Cardiac muscle cell (in vitro differentiated cells and primary cell): ENCODE measurements at places on chromosomes 6 and 20. TPM values are rescaled to one million over a fixed set of nuclear protein-coding genes. Genes with fewer than 3 reads are reported as not detected.

DNA sequence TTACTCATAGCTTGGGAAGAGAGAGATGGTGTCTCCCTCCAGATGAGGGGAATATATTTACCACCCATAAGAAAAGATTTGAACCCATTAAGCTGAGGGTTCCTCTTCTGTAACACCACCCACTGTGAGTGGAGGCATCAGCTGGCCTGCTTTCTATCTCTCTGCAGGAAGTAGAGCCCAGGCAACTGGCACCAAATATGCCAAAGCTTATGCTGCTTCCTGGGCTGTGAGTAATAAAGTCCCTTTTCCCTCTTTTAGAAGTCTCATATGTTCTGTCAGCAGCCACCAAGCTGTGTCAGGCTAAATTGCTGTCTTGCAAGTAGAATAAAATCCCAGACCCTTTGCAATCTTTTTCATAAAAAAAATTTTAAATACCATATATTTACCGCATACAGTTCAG, 241.4 kb downstream of the LAMA2 start:
- no peak for DNase-seq
- no peak overlapping the region for H3K4me3 ChIP-seq
- no peaks in the 10 kb centered on the region for H3K4me1 ChIP-seq
- no peaks in the 10 kb centered on the region for H3K36me3 ChIP-seq
- no peaks in the 10 kb centered on the region for H3K27me3 ChIP-seq

DNA sequence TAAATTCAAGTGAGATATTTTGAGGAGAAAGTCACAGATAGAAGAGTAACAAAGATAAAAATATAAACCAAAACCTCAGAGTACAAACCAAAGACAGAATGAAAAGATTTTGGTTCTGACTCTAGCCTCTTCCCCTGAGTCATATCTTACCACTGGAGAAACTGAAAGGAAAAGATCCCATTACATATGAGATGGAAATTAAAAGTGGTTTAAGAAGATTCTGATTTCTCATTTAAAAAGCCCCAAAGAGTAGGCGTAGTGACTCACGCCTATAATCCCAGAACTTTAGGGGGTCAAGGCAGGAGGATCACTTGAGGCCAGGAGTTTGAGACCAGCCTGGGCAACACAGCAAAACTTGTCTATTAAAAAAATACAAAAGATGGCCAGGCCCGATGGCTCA, 30.6 kb downstream of the SPINT4 start:
- DNase-seq = no peak
- H3K36me3 ChIP-seq = no peaks in the 10 kb centered on the region
- H3K27ac ChIP-seq = no peak overlapping the region
- H3K4me1 ChIP-seq = no peaks in the 10 kb centered on the region

GRCh38 chr6:151869345-151869744, 61.9 kb downstream of the ESR1 start:
- H3K4me3 ChIP-seq = no peak overlapping the region
- no peak overlapping the region for H3K27ac ChIP-seq
- H3K4me1 ChIP-seq = no peaks in the 10 kb centered on the region
- no peaks in the 10 kb centered on the region for H3K27me3 ChIP-seq

DNA sequence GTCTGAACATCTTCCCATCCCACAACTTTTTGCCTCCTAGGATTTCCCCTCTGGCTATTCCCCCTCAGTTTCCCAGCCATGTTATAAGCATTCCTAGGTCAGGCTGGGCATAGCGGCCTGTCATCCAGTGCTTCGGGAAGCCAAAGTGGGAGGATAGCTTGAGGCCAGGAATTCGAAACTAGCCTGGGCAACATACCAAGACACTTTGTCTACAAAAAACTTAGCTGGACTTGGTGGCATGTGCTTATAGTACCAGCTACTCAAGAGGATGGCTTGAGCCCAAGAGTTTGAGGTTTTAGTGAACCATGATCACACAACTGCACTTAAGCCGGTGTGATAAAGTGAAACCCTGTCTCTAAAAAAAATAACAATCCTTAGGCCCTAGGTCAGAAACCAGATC, 447.4 kb downstream of the KIF16B start:
- H3K36me3 ChIP-seq = no peaks in the 10 kb centered on the region
- H3K4me3 ChIP-seq = no peak overlapping the region
- H3K27ac ChIP-seq = no peak overlapping the region

GRCh38 chr6:82484737-82485626, 121.4 kb downstream of the TPBG start:
- no peaks in the 10 kb centered on the region for H3K36me3 ChIP-seq
- no peak for DNase-seq
- H3K27me3 ChIP-seq = no peaks in the 10 kb centered on the region
- no peaks in the 10 kb centered on the region for H3K4me1 ChIP-seq
- H3K27ac ChIP-seq = no peak overlapping the region

- H3K27me3 ChIP-seq = no peaks in the 10 kb centered on the region
- H3K27ac ChIP-seq = no peak overlapping the region
- H3K36me3 ChIP-seq = no peaks in the 10 kb centered on the region
- H3K4me3 ChIP-seq = no peak overlapping the region
Observed at GRCh38 chr6:129621252-129621651, 88.7 kb downstream of the ARHGAP18 start.

DNA sequence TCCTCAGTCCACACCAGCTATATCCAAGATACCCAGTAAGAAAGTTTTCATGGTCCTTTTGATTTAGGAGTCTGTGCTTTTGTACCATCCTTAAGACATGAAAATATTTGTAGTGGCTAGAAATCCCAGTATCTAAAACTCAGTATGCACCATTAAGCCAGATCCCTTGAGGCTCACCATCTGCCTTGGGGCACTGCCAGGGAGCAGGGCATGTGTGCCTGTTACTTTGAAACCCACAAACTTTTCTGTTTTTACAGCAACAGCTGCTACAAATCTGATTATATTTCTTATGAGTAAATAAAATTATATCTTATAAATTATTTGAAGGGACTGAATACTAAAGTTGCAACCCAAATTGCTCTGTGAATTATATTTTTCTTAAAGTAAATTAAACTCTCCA, 290.5 kb upstream of the MANEA start:
- DNase-seq = no peak
- H3K4me1 ChIP-seq = no peaks in the 10 kb centered on the region
- no peaks in the 10 kb centered on the region for H3K36me3 ChIP-seq
- no peaks in the 10 kb centered on the region for H3K27me3 ChIP-seq

DNA sequence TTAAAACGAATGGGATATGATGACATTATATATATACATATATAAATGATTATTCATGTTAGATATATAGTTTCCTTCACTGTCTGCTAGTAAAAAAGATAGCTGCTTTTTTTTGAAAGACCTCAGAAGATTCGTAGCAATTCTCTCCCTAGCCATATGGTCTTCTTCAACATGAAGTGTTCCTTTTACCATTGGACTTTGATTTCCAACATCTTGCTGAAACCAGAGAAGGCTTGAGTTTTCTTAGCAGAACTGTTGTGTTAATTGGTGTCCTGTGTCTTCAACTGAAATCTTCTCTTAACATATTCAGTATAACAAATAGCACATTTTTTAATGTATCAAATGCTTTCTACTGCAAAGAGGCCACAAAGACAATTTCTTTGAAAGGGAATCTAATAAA, 55.3 kb downstream of the FNDC1 start:
- no peaks in the 10 kb centered on the region for H3K4me1 ChIP-seq
- no peaks in the 10 kb centered on the region for H3K27me3 ChIP-seq
- no peak for DNase-seq
- no peak overlapping the region for H3K4me3 ChIP-seq

Gene FOXS1
- 0.23 TPM in 1 of 2 replicates, not detected in the other for polyA plus RNA-seq

Gene LY6G6C
- polyA plus RNA-seq = 0.24 TPM in 1 of 2 replicates, not detected in the other

Gene JPH2
- 97.2 and 142 TPM in 2 replicates for polyA plus RNA-seq

Gene LCA5
- 4.3 and 6.6 TPM in 2 replicates for polyA plus RNA-seq

Gene EPPIN
- not detected in 2 replicates for polyA plus RNA-seq

Gene E2F1
- polyA plus RNA-seq = 26.7 and 61.4 TPM in 2 replicates

Gene SLC32A1
- polyA plus RNA-seq = not detected in 2 replicates
